ENCODE measurements at places on chromosomes 12 and 14. TPM values are rescaled to one million over a fixed set of nuclear protein-coding genes. Genes with fewer than 3 reads are reported as not detected.

DNA sequence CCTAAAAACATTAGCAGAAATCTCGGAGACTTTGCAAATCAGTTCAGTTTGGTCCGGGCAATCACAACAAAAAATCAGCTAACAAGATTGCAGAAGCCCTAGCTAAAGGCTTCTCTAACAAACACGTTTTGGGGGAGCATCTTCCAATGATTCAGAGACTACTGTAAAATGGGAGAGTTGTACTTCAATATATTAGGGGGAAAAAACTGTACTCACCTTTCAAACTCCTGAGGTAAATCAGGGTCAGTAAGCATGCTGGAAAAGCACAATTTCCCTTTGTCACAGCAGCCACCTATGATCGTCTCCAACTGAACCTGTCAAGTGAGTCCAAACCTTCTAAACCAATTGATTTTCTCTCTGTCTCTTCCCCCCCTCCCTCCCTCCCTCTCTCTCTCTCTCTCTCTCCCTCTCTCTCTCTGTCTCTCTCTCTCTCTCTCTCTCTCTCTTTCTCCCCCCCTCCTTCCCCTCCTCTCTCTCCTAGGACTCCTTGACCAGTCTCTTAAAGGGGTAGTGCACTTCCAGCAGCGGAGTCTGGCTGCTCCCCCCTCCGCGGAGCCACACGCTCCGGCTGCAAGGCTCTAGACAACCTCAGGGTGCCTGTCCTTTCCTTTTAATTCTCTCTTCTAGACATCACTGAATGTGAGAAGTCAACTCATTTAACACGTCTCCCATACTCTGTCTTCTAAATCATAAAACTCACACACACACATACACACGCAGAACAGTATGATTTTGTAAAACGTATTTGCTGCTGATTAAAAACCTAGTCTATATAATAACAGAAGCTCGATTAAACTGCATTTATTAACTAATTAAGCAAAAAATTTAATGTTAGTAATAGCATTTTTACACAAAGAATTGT is at the start of gene SOX5:
Gene SOX5 (minus strand): TSS at position 323 of the 862 bp plus-strand sequence. CDS start 69 bp downstream, at position 254.
- H3K36me3 ChIP-seq: no peaks in the 10 kb centered on the region
- no peak within 1 kb of the TSS for H3K27ac ChIP-seq
- peak; percentile 60 for DNase-seq
- H3K27me3 ChIP-seq: no peaks in the 10 kb centered on the region
- H3K4me3 ChIP-seq: peak within 1 kb of the TSS; percentile 48
- no peaks in the 10 kb centered on the region for H3K4me1 ChIP-seq

Gene IQSEC3
- total RNA-seq: 0.19 TPM

Gene SRRM4
- not detected for total RNA-seq

Gene LMO3
- total RNA-seq: not detected

GRCh38 chr12:19498099-19498498 is 58.8 kb downstream of the AEBP2 start:
- DNase-seq: no peak
- H3K27me3 ChIP-seq: no peaks in the 10 kb centered on the region
- no peak overlapping the region for H3K27ac ChIP-seq
- H3K4me3 ChIP-seq: no peak overlapping the region
- H3K36me3 ChIP-seq: no peaks in the 10 kb centered on the region

Gene RD3L
- total RNA-seq: not detected

Gene DIO2
- total RNA-seq: 3.4 TPM

- no peak overlapping the region for H3K4me3 ChIP-seq
- H3K36me3 ChIP-seq: no peaks in the 10 kb centered on the region
- peaks cover 3% of the 10 kb centered on the region for H3K4me1 ChIP-seq
- no peak for DNase-seq
Measured at GRCh38 chr12:109835827-109836226, 2.6 kb upstream of the TRPV4 start.

Gene SLC6A13
- 1.3 TPM for total RNA-seq

GRCh38 chr12:115037830-115038229 is 353.9 kb upstream of the TBX3 start:
- no peak overlapping the region for H3K27ac ChIP-seq
- no peaks in the 10 kb centered on the region for H3K36me3 ChIP-seq
- no peaks in the 10 kb centered on the region for H3K27me3 ChIP-seq
- no peak overlapping the region for H3K4me3 ChIP-seq

DNA sequence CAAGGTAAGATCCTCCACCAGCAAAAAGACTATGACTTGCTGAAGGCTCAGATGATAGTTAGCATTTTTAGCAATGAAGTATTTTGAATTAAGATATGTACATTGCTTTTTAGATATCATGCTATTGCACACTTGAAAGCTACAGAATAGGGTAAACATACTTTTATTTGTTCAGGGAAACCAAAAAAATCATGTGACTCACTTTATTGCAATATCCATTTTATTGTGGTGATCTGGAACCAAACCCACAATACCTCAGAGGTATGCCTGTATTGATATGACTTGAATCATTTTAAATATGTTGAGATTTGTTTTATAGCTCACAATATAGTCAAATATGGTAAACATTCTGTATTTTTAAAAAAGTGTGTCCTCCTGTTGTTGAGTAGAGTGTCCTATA is 96.1 kb downstream of the DIO3 start:
- H3K27ac ChIP-seq: no peak overlapping the region
- no peaks in the 10 kb centered on the region for H3K27me3 ChIP-seq
- no peaks in the 10 kb centered on the region for H3K36me3 ChIP-seq
- H3K4me3 ChIP-seq: no peak overlapping the region
- no peaks in the 10 kb centered on the region for H3K4me1 ChIP-seq

DNA sequence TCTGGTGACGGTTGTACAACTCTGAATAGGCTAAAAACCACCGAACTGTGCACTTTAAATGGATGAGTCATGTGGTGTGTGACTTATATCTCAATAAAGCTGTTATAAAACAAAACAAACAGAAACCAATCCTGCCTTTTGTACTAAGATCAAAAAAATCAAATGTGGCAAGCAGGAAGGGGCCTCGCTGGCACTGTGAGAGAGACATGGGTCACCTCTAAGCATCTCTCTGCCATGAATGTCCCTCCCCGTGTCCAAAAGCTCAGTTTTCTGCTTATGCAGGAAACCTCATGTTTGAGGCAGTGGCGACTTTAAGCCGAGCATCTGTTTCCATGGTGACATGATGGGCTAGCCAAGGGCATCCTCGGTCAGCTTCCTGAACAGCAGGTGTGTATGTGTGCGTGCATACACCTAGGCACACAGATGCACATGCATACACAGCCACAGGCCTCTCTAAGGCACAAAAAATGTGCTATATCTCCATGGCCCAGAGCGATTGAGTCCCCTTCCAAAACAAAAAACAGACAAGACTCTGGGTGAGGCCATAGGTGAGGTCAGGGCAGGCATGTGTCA is 44.4 kb downstream of the ARL6IP4 start:
- H3K36me3 ChIP-seq: no peaks in the 10 kb centered on the region
- no peak overlapping the region for H3K4me3 ChIP-seq
- H3K27ac ChIP-seq: no peak overlapping the region
- H3K27me3 ChIP-seq: no peaks in the 10 kb centered on the region
- no peak for DNase-seq

GRCh38 chr12:28440081-28440608 is 249.9 kb downstream of the CCDC91 start:
- H3K27ac ChIP-seq: no peak overlapping the region
- H3K4me3 ChIP-seq: no peak overlapping the region
- no peak for DNase-seq

DNA sequence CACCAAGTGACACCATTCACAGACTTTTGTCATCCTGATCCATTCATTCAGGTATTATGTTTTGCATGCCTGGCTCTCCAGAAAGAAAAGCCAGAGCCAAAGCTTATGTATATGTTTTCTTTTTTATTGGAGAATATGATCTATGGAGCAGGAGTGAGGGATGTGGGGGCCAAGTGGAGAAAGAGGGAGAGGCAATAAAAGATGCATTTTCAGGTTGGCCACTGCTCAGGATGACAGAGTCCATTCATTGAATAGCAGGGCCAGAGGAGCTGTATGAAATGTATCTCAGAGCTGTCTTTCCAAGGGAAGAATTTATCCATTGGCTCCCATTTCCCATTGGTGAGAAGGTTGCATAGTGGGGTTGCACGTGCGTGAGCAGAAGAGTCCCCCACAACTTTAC is 416.1 kb downstream of the ATP23 start:
- no peak for DNase-seq
- H3K36me3 ChIP-seq: no peaks in the 10 kb centered on the region
- no peak overlapping the region for H3K4me3 ChIP-seq
- H3K27ac ChIP-seq: no peak overlapping the region
- no peaks in the 10 kb centered on the region for H3K27me3 ChIP-seq

DNA sequence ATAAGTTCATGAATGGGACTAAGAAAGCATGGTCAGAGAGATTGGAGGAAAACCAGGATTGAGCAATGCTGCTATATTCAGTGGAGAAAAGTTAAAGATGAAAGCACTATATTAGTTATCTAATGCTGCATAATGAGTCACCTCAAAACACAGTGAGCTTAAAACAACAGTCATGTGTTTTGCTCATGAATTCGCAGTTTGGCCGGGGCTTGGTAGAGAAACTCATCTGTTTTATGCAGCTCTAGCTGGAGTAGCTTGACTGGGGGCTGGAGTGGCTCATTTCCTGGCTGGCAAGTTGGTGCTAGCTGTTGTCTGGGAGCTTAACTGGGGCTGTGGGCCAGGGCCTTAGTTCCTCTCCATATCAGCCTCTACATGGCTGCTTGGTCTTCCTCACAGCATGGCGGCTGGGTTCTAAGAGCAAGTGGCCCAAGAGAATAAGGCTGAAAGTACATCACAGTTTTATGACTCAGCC is 90.1 kb downstream of the ADCK1 start:
- no peaks in the 10 kb centered on the region for H3K36me3 ChIP-seq
- no peak overlapping the region for H3K4me3 ChIP-seq
- no peak overlapping the region for H3K27ac ChIP-seq
- no peak for DNase-seq

Measured in Caco-2 (cell line).